NCI-H1694 treated with DMSO at 0.1 percent for 48 hours (cell line): ENCODE measurements at places on chromosomes 5 and 9.
A peak's percentile ranks its signal among the peaks of the same experiment; 100 is the strongest.

GRCh38 chr5:124034963-124035362 lies 523.0 kb downstream of the CSNK1G3 start:
- DNase-seq = no peak

GRCh38 chr9:89380437-89381307 lies 62.4 kb downstream of the SECISBP2 start:
- DNase-seq = no peak

DNA sequence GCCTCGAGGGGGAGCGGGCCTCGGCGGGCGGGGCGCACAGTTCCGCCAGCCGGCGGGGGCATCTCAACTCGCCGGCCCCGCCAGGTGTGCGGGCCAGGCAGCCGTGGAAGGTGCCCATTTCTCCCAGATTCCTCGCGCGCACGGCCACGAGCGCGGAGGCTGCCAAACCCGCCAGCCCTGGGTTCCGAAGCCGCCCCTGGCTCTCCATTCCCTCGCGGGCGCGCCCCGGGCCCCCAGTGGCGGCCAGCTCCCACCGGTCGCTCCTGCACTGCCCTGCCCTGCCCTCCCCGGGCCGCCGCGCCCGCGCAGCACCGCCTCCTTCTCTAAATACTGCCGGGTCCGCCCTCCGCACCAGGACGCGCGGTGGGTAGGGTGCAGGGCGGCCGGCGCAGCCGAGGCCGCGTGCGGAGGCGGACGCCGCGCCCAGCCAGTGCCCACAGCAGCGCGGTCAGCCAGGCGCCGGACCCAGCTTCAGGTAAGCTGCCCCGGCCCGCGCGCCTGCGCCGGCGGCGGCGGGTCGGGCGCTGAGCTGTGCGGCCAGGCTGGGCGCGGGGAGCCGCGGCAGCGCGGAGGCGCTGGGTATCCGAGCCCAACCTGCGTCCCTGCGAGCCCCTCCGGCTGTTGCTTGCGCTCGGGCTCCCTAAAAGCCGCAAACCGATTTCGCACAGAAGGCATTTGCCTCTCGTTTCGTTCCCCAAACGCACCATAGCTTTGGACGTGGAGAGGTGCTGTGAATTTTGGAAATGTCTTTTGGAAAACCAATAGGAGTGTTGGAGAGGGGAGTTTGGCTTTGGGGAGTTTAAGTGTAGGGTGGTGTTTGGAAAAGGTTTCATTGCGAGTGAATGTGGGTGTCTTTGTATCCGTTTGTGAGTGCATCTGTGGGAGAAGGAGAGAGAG lies at the start of gene TMEM171:
Gene TMEM171, plus strand, starts transcription at position 354 of the 897 bp plus-strand sequence. CDS start 2,799 bp downstream, outside the sequence.
- DNase-seq = no peak

- DNase-seq = no peak
Observed at GRCh38 chr5:31196309-31196708, 2.8 kb downstream of the CDH6 start.

- no peak for DNase-seq
Observed at GRCh38 chr9:99680191-99680590, 141.5 kb upstream of the NR4A3 start.

DNA sequence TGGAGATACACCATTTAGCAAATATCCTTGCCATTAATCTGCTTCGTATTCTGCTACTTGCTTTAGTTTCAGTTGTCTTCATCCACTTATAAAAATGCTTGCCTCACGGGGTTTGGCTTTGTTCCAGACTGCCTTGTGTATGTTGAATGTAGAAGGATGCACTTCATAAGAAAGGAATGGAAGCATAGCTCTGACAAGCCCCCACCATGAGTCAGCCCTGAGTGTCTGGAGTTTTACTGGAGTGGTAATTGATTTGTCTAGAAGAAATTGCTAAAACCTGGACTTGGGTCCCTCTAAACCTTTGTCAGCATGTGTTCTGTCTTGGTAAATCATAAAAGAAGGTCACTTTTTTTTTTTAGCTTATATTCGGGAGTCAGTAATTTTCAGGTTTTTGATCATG lies 4.6 kb downstream of the TEX48 start:
- no peak for DNase-seq

GRCh38 chr5:174053905-174054304 lies 8.4 kb downstream of the NSG2 start:
- DNase-seq = no peak

DNA sequence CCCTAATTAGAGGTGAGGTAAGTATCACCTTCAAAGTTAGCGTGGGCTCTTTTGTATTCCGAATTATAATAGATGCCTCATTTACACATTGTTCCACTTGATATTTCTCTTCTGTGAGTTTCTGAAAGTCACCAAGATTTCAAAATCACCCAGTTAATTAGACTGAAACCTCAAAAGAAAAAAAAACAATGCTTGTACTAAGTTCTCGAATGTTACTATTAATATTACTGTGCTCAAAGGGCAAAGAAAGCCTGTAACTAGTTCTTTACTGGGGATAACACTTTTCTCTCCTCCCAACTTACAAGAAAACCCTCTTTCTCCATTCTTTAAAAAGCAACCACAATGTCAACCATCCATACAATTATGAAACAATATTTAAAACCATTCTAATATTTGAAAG lies 98.5 kb downstream of the STRBP start:
- no peak for DNase-seq

- peak; percentile 49 for DNase-seq
Observed at GRCh38 chr5:138789771-138790242, 36.6 kb downstream of the CTNNA1 start.

- no peak for DNase-seq
Observed at GRCh38 chr5:3302228-3302627, 293.4 kb upstream of the IRX1 start.

DNA sequence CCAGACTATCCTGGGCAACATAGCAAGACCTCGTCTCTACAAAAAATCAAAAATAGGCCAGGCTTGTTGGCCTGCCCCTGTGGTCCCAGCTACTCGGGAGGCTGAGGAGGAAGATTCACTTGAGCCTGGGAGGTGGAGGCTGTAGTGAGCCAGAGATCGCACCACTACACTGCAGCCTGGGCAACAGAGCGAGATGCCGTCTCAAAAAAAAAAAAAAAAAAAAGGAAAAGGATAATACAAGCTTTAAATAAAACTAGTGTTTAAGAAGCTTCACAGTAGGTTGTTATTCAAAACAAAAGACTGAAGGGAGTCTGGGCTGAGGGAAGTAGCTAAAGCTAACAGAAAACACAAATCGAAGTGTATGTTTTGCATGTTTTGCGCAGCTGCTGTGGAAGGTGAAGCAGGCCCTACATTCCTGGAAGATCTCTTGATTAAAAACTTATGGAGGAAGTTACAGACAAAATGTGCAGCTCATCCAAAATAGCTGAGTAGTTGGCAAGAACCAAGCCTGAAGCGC lies 581 bp upstream of the C9orf40 start:
- DNase-seq = no peak

GRCh38 chr5:43891112-43891511 lies 288.1 kb downstream of the NNT start:
- DNase-seq = no peak

GRCh38 chr9:82091610-82092009 lies 103.0 kb downstream of the SPATA31D1 start:
- DNase-seq = no peak

DNA sequence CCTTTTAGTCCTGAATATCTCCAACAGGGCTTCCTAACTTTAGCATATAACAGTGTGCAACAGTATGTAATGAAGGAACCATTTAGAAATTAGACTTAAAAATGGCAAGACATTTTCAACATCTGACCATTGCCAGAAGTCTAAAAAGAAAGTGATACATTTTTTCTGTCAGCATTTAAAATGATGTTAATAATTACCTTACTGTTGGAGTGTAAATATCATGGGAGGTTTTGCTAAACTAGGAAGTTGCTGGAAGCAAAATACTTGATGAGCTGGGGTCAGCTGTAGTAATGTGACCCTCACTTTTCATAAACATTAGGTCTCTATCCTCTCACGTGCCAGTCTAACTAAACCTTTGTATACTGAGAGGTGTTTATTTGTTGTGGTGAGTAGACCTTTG lies 68.8 kb downstream of the NTRK2 start:
- no peak for DNase-seq

DNA sequence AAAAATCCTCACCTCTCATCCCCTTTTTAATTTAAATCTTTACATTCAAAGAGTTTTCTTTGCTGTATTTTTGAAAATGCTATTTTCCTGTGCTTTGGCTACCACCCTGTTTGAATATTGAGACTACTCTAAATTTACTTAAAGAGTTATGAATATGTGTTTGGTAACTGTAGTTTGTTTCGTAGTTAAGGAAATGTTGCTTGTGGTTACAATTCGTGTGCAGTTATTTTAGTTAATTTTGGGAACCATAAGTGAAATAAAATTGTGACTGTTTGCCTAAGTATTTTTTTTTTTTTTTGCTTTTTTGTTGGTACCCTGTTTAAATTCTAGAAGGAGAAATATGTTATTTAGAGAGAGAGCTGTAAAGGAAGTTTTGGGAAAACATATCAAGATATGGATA lies 78.7 kb downstream of the XRCC4 start:
- no peak for DNase-seq

GRCh38 chr5:53446908-53447307 lies 33.5 kb upstream of the FST start:
- DNase-seq = no peak

DNA sequence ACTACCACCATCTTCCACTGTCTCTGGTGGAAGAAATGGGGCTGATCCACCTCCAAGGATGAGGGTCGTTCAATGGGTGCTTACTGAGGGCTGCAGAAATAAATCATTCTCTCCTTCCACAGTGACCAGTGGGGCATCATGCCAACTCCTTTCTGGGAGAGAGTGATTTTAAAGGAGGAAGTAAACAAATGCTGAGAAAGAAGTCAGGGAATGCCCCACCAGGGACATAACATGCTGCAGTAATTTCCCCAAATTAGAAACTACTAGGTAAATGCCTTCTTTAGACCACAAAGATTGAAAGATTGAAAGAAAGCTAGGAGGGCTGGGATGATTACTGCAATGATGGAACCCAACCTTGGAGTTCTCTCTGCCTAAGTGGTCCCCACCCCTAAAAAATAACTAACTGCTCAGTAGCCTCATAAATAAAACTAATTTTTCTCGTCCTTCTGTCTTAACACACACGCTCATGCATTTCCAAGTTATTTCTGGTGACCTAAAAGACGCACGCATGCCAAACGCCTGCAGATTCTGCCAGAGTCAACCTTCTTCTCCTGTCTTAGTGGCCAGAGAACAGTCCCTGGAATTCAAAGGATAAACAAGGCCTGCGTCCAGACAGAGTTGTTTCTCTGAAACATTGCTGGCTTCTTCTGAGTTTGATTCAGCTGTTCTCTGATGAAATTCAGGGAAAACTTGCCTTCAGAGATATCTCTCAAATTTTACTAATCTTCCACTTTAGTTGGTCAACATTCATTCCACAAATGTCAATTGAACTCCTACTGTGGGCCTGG lies 250.0 kb downstream of the NR3C1 start:
- no peak for DNase-seq

DNA sequence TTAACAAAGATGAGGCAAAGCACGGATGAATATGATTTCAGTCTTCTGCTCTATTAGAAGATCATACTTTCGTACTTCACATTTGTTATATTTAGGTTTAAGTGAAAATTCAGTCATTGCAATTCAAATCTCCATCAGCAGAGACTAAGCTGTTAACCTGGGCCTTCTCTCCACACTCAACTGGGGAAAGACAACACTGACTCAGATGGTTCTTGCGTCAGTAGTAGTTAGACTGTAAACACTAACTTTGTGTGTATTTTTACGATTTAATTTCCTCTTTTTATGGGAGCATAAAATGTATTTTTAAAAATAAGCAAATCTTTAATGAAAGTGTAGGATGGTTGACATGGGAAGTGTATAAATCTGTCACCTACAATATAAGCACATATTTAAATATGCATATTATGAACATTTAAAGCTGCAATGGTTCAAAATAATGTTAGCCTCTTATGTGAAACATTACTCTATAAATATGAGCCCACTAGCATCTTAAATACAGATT lies 42.7 kb upstream of the ZNF608 start:
- no peak for DNase-seq

DNA sequence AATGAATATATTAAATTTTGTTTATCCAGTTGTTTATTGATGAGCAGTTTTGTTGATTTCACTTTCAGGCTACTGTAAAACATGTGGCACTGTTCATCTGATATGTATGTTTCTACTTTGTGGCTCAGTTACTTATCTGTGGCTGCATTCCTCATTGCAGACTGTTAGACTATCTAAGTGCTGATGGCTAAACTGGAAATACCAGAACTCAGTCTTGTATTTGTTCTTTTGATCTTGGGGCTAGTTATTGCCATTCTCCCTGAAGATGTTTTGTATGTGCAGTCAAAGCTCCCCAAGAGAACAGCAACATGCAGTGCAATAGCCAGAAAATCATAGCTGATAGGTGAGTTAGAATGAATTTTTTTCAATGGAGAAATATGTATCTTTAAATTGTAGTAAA lies 162.2 kb downstream of the GADD45G start:
- DNase-seq = no peak

DNA sequence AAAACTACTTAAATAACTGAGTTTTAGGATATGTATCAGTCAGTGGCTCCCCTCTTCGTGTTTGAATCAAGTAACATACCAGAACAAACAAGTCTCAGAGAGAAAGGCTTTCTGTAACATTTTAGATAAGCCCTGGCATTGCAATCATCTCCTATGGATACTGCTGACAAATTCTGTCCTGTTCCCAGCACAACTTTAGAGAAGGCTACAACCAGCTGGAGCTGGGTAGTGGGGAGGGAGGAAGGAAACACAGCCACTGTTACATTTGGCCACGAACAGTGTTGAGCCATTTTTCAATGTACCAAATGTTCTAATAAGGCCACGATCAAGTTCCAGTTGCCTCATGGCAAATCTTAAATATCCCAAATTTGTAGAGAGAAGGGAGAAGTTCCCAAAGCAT lies 511.8 kb upstream of the WWC1 start:
- no peak for DNase-seq

GRCh38 chr9:113911850-113912557 lies 35.9 kb downstream of the ZNF618 start:
- DNase-seq = no peak
